ENCODE measurements at places on chromosomes 3 and 15. TPM values are rescaled to one million over a fixed set of nuclear protein-coding genes. Genes with fewer than 3 reads are reported as not detected.

The FSIP1 gene
- 23.9 TPM for total RNA-seq

The CCRL2 gene
- 0.97 TPM for total RNA-seq

The LMOD3 gene
- total RNA-seq = 113 TPM

The PLA1A gene
- 0.97 TPM for total RNA-seq

The KNL1 gene
- total RNA-seq = 0.33 TPM

The CCR5 gene
- total RNA-seq = 0.20 TPM

The ACTC1 gene
- total RNA-seq = 449 TPM

The FBXO40 gene
- 36.8 TPM for total RNA-seq

- no peak for DNase-seq
Measured at GRCh38 chr3:111727843-111728565, 131.1 kb upstream of the PHLDB2 start.

GRCh38 chr3:133461291-133461690, 61.4 kb downstream of the BFSP2 start:
- DNase-seq = no peak

DNA sequence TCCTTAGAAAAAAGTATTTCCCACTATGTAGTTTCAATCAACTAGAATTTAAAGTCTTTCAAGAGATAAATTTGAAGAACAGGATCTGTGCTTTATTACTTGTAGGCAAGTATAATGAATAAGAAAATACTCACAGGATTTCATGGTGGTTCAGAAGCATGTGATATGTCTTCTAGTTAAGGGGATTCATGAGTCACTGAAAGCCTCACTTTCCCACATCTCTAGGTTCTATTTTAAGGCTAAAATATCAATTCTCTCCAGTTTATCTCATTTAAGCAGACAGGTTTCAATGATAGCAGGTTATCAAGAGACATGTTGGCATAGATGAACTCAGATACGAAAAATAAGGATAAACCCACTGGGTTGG, 437.8 kb upstream of the BCHE start:
- no peak for DNase-seq

- DNase-seq = peak; percentile 19
Measured at GRCh38 chr3:133393204-133393603, 6.7 kb upstream of the BFSP2 start.

DNA sequence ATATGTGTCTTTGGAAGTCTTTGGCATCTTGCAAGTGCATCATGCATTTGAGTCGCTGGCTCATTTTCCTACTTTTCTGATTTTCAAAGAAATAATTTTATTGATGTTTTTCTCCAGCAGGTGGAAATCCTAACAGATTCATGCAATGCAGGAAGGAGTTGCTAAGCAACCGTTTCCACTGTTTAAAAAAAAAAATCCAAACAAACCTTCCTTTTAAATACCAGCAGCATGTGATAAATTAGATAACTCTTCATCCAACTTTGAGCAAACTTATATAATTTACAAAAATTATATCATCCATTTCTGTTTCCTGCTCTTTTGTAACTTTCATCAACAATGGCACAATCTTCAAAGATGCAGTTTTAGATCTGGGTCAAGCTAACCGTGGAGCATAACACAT, 364.1 kb downstream of the MFSD1 start:
- DNase-seq = no peak

- no peak for DNase-seq
Measured at GRCh38 chr3:29168696-29169095, 112.2 kb upstream of the RBMS3 start.

GRCh38 chr3:64053581-64053980, 30.3 kb upstream of the PSMD6 start:
- DNase-seq = no peak

DNA sequence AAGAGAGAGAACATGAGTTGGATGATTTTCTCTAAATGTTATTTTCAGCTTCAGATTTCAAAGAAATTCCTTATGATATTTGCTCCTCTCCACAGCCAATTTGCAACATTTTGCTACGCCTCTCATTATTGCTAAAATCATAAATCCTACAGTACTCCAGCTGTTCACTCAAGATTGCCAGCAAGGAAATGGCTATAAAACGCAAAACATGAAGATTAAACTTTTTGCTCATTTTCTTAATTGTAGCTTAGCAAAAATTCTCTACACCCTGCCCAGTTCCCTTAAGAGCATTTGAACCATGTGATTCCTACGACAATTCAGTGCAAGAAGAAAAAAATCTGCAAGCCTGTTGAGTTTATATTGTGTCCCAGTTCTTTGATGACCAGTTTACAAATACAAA, 6.8 kb downstream of the CHRNA3 start:
- no peak for DNase-seq

GRCh38 chr3:54514006-54514405, 391.7 kb downstream of the CACNA2D3 start:
- no peak for DNase-seq

- DNase-seq = no peak
Measured at GRCh38 chr15:78021761-78022160, 55.8 kb downstream of the TBC1D2B start.

DNA sequence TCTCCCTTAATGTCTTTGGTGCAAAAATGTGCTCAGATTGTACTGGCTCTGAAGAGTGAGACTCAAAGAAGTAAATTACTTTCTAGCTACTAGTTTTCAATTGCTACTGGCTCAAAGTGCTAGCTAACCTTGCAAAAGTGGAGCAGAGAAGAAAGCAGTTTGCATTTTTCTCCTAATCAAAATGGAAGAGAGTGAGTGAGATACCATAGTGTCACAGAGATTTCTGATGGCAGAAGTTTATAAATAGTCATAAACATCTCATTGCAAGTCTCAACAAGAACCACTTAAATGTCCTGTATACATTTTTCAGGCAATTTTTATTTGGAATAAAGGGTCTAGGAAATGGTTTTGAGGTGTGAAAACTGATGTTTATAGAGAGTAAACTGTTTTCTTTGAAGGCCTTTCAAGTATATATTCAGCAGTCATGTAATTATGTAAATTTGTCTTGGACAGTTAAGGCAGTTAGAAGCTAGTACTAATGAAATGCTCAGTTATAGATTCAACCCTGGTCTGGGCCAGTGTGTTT, 237.7 kb upstream of the GOLIM4 start:
- DNase-seq = no peak

DNA sequence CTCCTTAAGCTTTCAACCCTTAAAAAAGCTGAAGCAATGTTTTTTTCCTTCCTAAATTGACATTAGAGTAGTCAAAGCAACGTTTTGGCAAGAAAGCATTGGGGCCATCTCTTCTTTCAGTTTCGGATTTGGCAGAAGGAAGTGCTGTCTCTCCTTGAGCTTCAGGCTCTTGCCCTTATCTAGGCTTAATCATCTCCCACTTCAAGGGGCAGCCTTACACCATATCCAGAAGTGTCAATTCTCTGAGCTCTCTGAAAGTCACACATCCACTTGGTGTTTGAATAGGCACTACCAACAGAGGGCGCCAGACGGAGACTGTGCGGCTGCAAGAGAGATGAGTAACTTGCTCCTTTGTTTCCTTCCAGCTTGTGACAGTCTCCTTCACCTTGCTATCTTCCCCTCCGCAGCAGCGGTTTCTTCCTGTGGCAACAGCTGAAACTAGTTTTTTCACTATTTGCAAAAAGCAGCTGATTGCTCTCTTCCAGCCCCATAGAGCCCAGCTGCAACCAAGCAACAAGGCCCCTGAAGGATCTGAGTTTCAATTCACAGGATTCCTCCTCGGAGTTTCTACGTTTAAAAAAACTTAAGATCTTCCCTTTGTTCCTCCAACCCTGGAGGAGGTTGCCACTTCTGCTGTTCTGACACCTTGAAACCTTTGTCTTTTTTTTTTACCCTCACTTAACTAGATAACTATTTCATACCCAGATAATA, 147.0 kb upstream of the SLCO3A1 start:
- peak; percentile 71 for DNase-seq

GRCh38 chr15:60649845-60650548, 171.1 kb upstream of the ICE2 start:
- DNase-seq = no peak

GRCh38 chr3:186693843-186694242, 23.3 kb upstream of the KNG1 start:
- DNase-seq = no peak

DNA sequence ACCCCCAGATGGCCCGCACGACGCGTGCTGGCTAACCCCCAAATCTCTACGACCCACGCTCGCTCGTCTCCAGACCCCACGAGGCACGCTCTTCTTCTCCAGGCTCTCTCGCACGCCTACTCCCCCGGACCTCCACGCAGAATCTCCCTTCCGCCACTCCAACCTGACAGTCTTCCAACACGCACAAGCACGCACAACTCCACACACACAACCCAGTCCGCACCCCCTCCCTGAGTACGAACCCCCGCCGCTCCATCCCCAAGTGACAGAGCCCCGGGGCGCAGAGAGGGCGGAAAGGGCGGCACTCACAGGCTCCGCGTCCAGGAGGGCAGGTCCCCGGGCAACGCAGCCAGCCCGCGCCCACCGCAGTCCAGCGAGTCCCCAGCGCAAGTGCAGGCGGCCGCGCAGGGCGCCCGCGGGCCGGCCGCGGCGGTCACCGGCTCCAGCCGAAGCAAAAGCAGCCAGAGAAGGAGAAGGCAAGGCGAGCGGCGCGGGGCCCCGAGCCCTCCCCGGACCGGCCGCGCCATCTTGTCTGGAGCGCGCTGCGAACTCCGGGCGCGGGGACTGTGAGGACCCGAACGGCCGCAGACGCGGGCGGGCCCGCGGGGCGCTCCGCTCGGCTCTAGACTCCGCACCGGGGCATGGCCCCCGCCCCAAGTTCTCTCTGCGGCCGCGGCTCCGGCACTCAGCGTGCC, 794 bp downstream of the LRIG1 start:
- DNase-seq = no peak

DNA sequence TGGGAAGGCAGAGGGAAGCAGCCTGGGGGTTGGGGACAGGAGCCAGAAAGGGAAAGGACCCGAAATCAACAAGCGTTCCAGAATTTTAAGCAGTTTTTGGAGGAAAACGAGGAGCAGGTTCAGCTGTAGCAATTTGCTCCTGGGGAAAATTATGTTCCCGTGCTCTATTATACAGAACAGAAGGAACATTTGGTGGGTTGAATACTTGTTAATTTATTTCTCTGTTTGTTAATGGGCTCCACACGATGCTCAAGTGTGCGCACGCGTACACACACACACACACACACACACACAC, 149.2 kb upstream of the LINGO1 start:
- no peak for DNase-seq
